Right forelimb (tissue), 1 donor: ENCODE measurements at places on chromosomes 4 and X.

- no peak for DNase-seq
Observed at GRCh38 chr4:52713456-52713937, 37.7 kb downstream of the ERVMER34-1 start.

DNA sequence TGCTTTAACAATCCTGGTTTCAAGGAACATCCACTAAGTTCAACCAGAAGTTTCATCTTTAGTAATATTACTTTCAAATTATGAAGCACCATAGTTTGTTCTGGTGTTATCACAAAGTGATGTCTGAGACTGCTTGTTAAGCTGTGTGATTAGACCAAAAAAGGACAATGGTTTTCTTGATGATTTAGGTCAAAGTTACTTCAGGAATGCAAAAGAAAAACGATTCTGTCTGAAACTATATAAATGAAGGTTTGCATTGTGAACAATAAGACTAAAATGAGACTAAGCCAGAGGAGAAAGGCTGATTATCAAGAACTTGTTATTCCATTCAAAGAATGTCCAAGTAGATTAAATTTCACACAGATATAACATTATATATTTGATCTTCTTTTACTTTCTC is 122.4 kb upstream of the ETNPPL start:
- DNase-seq: no peak

DNA sequence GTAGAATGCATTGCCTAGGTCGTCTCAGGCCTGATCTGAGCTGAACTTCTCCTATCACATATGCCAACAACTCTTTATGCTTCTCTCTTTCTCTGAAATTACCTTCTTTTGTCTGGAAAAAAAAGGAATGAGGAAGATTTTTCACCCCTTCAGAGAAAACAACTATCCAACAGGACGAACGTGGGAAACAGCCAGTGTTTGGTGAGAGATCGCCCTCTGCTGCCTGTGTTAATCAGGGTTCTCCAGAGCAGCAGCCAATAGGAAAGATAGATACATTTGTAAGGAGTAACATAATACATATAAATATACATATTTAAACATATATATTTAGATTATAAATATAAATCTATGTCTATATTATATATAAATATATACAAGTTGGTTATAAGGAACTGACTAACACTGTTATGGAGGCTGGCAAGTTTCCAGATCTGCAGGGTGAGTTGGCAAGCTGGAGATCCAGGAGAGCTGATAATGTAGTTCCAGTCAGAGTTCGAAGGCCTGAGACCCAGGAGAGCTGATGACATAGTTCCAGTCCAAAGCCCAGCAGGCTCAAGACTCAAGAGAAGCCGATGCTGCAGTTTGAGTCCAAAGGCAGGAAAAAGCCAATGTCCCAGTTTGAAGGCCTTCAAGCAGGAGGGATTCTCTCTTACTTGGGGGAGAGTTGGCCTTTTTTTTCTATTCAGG is 13.3 kb downstream of the CETN2 start:
- DNase-seq: no peak

DNA sequence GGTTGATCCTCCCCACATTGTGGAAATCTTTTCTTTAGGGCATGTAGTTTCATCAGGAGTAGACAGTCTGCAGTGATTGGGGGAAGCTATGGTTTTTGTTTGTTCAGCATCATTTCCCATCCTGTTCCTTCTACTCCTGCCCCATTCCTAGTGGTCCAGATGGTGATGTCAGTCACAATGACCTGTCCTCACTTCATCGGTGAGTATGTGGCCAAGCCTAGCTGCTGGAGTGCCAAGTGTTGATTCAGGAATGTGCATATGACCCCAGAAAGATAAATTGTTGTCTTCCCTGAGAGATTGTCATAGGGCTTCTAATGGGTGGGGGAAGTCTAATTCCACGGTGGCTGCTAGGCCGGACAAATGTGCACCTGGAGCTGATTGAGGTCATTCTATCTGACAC is 130.6 kb upstream of the FAT1 start:
- DNase-seq: no peak

GRCh38 chrX:48076343-48076742 is 4.9 kb upstream of the ZNF630 start:
- DNase-seq: no peak

DNA sequence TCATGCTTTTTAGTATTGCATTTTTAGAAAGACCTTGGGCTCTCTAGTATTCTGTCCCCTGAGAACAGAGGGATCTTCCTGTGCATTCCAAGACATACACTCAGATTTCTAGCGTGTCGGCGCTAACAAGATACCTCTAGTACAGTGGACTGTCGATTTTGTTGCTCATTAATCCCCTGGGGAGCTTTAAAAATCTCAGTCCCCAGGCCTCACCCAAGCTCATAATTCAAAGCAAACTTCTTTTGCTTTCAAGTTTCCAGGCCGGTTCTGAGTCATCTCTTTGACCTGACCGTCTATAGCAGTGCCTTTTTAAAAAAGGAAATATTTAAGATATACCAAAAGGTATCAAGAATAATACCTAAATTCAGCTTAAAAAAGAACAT is 137.0 kb downstream of the AMMECR1 start:
- no peak for DNase-seq
